Epithelial cell of prostate (primary cell): ENCODE measurements at places on chromosomes 7 and 10.

- no peak for DNase-seq
These were observed at the start of gene NPTX2 for GRCh38 chr7:98617051-98617959. NPTX2 (plus strand) TSS chr7:98617285; CDS start chr7:98617462, 177 bp downstream.

DNA sequence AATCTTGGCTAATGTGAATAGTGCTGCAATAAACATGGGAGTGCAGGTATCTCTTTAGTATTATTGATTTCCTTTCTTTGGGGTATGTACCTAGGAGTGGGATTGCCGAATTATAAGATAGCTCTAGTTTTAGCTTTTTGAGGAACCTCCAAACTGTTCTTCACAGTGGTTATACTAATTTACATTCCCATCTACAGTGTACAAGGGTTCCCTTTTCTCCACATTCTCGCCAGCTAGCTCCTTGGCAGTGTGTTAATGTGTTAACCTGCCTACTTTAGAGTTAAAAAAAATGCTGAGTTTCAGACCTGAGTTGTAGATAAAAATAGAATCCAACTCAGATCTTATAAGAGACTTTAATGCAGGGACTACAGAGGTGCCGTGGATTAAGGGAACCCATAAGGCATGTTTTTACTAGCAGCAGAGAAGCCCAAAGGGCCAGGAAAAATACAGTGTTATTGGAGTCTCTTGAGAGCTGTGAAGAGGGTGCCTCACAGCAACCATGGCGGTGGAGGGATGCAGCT lies 35.4 kb downstream of the CDK13 start:
- no peak for DNase-seq

DNA sequence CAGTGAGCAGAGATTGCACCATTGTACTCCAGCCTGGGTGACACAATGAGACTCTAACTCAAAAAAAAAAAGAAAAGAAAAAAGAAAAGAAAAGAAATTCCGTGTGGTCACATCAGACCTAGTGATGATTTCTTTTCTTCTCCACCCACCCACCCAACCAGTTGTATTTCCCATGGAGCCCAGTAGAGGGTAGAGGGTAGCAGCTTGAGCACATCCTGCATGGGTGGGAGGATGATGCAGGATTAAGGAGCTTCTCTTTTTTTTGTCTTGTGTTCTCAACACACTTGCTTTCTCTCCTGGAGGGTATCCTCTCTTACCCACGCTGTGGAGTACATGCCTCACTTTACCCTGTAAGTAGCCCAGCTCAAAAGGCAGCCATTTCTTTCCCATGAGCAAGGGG lies 118.6 kb upstream of the CARD11 start:
- no peak for DNase-seq

GRCh38 chr7:40570223-40570622 lies 435.4 kb downstream of the SUGCT start:
- DNase-seq = no peak

DNA sequence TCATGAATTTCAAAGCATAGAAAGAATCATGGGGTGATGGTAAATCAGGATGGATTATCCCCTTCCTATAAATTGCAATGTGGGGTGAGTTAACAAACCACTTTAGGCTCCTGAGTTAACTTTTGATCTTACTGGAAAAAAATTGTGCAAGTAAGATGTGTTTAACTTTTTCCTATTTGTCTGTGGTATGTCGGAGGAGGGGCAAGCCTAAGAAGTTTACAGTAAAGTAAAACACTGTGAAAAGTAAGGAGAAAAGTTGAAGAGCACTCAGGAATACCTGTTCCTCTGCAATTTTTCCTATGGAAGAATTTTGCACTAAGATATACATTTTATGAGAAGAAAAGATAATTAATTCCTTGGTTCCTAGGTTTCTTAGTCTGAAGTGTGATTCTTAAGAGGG lies 44.4 kb downstream of the IFIT5 start:
- DNase-seq = no peak

DNA sequence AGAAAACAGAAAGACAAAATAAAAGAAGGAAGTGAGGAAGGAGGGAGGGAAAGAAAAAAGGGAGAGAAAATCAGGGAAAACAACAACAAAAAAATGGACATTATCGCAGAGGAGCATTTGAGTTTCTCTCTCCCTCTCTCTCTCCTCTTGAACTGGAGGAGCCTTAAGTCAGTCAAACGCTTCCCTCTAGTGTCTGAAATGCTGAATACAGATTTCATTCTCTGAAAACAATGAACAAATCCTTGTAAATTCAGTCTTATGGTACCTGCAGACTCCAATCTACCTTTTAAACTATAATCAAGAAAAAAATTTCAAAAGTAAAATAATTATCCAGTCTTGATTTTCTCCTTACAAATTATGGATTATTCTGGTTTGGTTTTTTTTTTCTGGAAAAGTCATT lies 89.2 kb upstream of the PFKP start:
- no peak for DNase-seq
